ENCODE measurements at places on chromosomes 1 and 21.

DNA sequence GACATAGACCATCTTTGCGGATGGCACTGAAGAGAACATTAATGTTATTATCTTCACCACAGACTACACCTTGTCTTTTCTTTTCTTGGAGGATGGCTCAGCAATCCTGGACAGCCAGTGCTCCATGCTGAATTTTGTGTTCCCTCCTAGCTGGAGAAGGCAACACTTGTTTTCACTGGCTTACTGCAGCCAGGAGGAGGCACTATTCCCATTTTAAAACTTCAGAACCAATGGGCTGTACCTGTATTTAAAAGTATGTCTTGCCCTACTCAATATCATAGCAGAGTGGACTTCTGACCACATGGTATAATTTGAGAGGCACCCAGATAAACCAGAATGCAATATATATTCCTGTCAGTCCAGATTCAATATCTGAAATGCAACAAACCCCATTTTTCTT is 53.3 kb upstream of the POGK start:
- no peaks in the 10 kb centered on the region for H3K36me3 ChIP-seq
- H3K27ac ChIP-seq: no peak overlapping the region
- no peaks in the 10 kb centered on the region for H3K27me3 ChIP-seq
- H3K4me3 ChIP-seq: no peak overlapping the region

GRCh38 chr1:110384581-110385321 is 6.1 kb downstream of the SLC16A4 start:
- H3K36me3 ChIP-seq: no peaks in the 10 kb centered on the region
- H3K4me3 ChIP-seq: no peak overlapping the region
- DNase-seq: no peak
- H3K27ac ChIP-seq: no peak overlapping the region
- H3K27me3 ChIP-seq: no peaks in the 10 kb centered on the region
- H3K4me1 ChIP-seq: no peaks in the 10 kb centered on the region

DNA sequence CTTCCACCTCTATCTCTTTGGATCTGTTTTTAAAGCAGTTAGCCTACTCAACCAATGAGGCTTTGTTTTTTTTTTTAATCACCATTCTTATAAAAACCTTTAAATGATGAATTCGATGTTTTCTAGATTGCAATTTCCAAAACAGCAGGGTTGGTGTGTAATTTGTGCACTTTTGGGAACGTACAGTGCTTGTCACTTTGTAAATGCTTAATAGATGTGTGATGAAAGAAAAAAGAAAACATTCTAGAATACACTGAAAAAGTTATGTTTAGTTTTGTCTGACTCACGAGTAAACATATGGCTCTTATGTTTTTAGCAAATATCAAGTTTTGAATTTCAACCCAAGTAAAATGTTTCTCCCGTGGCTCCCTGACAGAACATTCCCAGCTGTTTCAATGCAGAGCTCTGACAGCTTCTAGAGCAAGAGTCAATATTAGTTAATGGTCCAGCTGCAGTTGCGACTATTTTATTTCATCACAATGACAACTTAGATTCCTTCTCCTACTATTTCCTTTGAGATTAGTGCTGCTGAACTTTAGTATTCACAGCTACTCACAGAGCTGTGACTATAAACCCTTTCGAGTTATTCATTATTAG is 362.5 kb upstream of the ADAMTS5 start:
- no peak overlapping the region for H3K4me3 ChIP-seq
- H3K27ac ChIP-seq: no peak overlapping the region
- peak; percentile 28 for DNase-seq
- no peaks in the 10 kb centered on the region for H3K27me3 ChIP-seq
- H3K4me1 ChIP-seq: no peaks in the 10 kb centered on the region

DNA sequence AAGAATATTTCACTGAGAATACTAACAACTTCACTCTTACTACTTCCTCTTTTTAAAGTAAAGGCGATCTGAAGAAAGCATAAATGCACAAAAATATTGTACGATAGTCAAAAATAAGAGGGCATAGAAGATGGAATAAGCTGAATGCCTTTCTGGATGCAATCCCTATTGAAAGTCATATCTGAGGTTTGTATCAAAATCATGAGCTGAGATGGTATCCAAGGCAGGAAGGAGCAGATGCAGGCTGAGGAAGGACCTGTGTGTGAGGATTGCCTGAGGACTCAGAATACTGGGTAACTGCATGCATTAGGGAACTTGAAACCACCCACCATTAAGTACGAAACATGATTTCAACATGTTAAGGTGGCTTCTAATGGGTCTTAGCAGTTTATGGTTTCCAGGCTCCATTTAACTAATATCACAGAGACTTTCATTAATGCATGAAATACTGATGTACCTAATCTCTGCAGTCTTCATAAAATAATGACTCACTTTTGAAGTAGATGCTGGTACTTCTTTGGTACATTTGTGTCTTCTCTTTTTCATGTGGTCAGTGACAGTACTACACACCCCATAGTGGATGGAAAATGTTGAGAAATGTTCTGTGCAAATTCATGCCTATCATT is 29.6 kb upstream of the RGS1 start:
- H3K36me3 ChIP-seq: no peaks in the 10 kb centered on the region
- no peak overlapping the region for H3K4me3 ChIP-seq
- no peak overlapping the region for H3K27ac ChIP-seq
- no peaks in the 10 kb centered on the region for H3K4me1 ChIP-seq

- H3K36me3 ChIP-seq: no peaks in the 10 kb centered on the region
- H3K4me3 ChIP-seq: no peak overlapping the region
- DNase-seq: no peak
- H3K4me1 ChIP-seq: no peaks in the 10 kb centered on the region
- no peak overlapping the region for H3K27ac ChIP-seq
- no peaks in the 10 kb centered on the region for H3K27me3 ChIP-seq
Measured at GRCh38 chr1:186930238-186930637, 101.5 kb downstream of the PLA2G4A start.

- no peaks in the 10 kb centered on the region for H3K4me1 ChIP-seq
- H3K27ac ChIP-seq: no peak overlapping the region
- H3K36me3 ChIP-seq: no peaks in the 10 kb centered on the region
- no peak overlapping the region for H3K4me3 ChIP-seq
Measured at GRCh38 chr1:200252531-200252930, 157.3 kb downstream of the ZNF281 start.

- H3K27me3 ChIP-seq: no peaks in the 10 kb centered on the region
- no peaks in the 10 kb centered on the region for H3K36me3 ChIP-seq
- no peak for DNase-seq
- no peak overlapping the region for H3K4me3 ChIP-seq
Measured at GRCh38 chr21:29260461-29260860, 38.3 kb upstream of the BACH1 start.

- H3K27ac ChIP-seq: no peak overlapping the region
- no peaks in the 10 kb centered on the region for H3K27me3 ChIP-seq
- no peaks in the 10 kb centered on the region for H3K36me3 ChIP-seq
- no peak overlapping the region for H3K4me3 ChIP-seq
- DNase-seq: no peak
Measured at GRCh38 chr1:80987106-80987505, 813.6 kb upstream of the ADGRL2 start.

- H3K36me3 ChIP-seq: no peaks in the 10 kb centered on the region
- no peak overlapping the region for H3K4me3 ChIP-seq
- H3K4me1 ChIP-seq: peaks cover 6% of the 10 kb centered on the region
- DNase-seq: no peak
Measured at GRCh38 chr1:178919581-178919980, 48.7 kb upstream of the ANGPTL1 start.

DNA sequence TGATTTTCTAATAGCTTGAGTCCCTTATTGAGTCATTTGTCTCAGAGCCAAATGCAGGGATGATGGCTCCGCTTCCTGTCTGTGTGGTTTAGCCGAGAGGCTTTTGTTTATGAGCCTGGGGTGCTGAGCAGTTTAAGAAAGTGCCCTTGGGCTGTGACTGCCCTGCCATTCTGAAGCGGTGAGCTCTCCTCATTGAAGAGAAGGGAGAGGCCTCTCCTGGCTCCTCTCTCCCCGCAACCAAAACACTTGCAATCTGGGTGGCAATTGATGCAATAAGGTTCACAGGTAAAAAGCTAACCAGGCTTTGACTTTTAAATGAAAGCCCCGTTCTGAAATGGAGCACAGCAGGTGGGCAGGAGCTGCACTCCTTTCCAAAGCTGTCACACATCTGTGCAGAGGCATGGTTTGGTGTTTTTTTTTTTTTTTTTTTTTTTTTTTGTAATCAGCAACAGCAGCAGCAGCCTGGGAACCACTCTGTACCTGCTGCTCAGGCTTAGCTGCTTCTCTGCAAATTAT is 403.7 kb downstream of the SIPA1L2 start:
- H3K4me3 ChIP-seq: no peak overlapping the region
- no peaks in the 10 kb centered on the region for H3K36me3 ChIP-seq
- no peaks in the 10 kb centered on the region for H3K27me3 ChIP-seq
- H3K27ac ChIP-seq: no peak overlapping the region
- no peak for DNase-seq
- no peaks in the 10 kb centered on the region for H3K4me1 ChIP-seq

DNA sequence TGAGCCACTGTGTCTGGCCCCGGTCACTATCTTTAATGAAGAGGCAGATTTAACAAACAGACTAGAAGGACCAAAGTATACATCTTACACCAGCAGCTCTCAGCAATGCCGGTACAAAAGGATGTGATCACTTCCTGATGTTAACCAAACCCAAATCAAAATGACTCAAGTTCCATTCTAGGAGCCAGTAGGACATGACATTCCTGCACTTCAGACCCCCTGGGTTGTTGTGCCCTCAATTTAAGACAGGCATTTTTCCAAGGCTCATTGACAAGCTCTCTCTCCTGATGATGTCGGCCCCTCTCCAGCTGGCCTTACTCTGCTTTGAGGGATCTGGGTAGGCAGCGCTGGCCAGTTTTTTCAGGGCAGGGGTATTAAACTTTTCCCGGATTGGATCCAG is 35.1 kb downstream of the YARS1 start:
- no peak overlapping the region for H3K4me3 ChIP-seq
- no peak overlapping the region for H3K27ac ChIP-seq
- DNase-seq: no peak
- H3K27me3 ChIP-seq: no peaks in the 10 kb centered on the region

- no peak for DNase-seq
- peak overlapping the region; percentile 67 for H3K27ac ChIP-seq
- H3K27me3 ChIP-seq: no peaks in the 10 kb centered on the region
- H3K4me3 ChIP-seq: no peak overlapping the region
- no peaks in the 10 kb centered on the region for H3K36me3 ChIP-seq
Measured at GRCh38 chr1:220732621-220733020, 15.5 kb upstream of the MTARC2 start.

DNA sequence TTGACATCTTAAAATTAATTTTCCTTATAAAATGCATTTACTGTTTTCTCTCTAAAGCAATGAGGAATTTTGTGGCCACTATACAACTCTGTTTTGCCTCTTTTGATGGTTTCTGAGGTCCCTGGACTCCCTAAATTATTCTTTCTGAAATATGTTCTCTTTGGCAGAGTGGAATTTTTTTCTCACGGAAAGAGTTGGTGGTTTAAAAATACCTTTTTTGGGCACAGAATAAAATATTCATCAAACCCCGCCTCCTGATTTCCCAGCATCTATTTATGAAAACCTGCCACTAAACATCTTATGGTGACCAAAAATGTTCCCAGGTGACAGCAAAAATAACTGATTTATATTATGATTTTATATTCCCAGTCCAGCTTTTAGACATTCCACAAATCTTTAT is 165.3 kb upstream of the SYT6 start:
- no peak for DNase-seq
- H3K4me3 ChIP-seq: no peak overlapping the region
- H3K27me3 ChIP-seq: no peaks in the 10 kb centered on the region
- no peaks in the 10 kb centered on the region for H3K36me3 ChIP-seq

DNA sequence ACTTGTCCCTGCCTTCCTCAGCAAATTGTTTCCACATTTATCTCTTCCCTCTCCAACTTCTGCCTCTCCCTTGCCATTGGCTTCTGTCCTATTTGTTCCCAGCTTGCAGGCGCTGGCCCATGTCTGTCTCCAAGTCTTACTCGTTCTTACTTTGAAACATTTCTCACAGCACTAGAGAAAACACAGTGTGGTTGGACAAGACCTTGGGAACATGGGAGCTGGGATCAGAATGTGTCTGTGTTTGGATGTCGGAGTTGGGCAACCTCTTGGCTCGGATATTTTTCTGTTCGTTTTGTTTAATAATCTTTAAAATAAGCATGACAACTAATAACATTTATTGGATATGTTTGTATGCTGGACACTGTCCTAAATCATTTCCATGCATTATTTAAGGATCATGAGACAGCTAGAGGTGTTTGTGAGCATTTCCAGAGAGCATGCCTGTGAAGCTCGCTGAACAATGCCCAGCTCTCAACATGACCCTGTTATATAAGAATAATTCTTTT is 5.9 kb upstream of the BRWD1 start:
- no peak for DNase-seq
- no peaks in the 10 kb centered on the region for H3K27me3 ChIP-seq
- H3K4me1 ChIP-seq: no peaks in the 10 kb centered on the region
- no peaks in the 10 kb centered on the region for H3K36me3 ChIP-seq
- no peak overlapping the region for H3K27ac ChIP-seq

DNA sequence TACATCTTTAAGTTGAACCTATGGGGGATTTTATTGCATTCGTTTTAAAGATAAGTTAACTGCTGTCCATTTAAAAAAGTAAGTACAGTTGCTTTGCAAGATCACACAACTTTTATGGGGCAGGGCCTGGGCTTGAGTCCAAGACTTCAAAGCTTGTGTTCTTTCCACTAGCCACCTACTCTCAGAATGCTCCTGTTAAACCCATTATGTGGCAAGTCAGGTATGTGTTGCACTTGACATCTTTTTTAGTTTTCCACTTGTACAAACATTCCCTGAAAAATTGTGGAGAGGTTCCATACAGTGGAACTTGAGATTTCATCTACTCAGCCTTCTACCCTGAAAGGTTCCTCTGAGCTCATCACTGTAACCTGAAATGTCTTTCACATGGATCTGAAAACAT is 235.5 kb upstream of the SGIP1 start:
- H3K27me3 ChIP-seq: no peaks in the 10 kb centered on the region
- no peaks in the 10 kb centered on the region for H3K36me3 ChIP-seq
- no peak overlapping the region for H3K4me3 ChIP-seq

DNA sequence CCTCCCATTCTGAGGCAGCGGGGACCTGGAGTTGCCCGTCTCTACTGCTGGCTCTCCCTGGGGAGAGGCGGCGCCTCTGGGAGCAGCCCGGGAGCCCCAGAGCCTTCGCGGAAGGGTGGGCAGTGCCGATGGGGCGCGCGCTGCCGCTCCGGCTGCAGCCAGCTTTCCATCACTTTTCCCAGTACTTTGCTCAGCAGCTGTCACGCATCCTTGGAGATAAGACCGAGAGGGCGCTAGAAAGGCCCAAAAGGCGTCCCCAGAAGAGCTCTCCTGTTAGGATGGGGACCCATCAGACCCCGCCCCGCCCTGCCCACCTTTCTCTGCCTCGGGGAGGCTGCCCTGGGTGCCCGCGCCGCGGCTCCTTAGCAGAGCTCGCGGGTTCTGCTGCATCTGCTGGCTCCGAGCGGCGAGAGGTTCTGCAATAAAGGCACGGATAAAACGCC is 534 bp downstream of the KCNH1 start:
- H3K4me1 ChIP-seq: peaks cover 10% of the 10 kb centered on the region
- H3K4me3 ChIP-seq: peak overlapping the region; percentile 41
- H3K27ac ChIP-seq: no peak overlapping the region
- H3K36me3 ChIP-seq: no peaks in the 10 kb centered on the region
- no peaks in the 10 kb centered on the region for H3K27me3 ChIP-seq
